Ecto neural progenitor cell (in vitro differentiated cells): ENCODE measurements at places on chromosomes 7 and 10.

- DNase-seq, result no peak
These were observed 87.9 kb downstream of the WIPF3 start for GRCh38 chr7:29894256-29894655.

DNA sequence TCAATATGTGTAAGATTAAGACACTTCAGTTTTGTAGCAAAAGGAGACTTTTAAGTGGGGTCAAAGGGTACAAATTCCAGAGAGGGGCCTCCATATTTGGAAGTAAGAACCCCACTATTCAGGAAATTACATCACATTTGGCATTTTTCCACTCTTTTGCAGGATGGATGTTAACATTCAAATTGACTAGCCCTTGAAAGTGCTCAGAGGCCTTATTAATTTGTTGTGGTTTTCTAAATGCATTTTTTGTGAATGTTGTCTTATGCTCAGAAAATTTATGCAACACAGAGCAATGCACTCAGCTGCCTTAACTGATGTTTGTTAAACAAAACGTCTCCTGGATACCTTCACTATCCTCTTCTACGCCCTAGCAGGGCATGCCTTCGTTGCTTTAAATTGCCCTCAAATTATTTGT, 50.9 kb upstream of the PDLIM1 start:
- DNase-seq, result no peak

- DNase-seq, result no peak
These were observed 196.3 kb upstream of the KLF6 start for GRCh38 chr10:3981300-3981699.

- no peak for DNase-seq
These were observed 423 bp downstream of the LSM5 start for GRCh38 chr7:32489788-32490126.

- no peak for DNase-seq
These were observed 6.9 kb downstream of the WNT8B start for GRCh38 chr10:100469756-100470155.

DNA sequence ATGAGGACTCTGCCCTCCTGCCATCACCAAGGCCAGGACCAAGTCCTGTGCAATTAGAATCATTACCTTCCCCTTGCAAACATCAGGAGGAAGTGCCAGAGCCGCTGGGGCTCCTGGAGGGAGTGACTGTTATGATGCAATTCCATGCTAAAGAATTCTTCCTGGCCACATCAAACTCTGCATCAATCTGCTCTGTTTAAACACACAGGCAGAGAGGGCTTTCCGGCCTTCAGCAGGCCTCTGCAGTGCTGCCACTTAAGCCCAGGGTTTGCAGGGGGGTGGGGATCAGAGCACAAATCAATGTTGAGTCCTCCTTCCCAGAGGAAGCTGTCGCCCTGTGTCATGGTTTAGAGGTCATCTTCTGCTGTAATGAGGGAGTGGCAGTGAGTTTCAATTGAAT, 58.1 kb downstream of the CTBP2 start:
- DNase-seq, result no peak
